ENCODE measurements at places on chromosomes 5 and 9.

DNA sequence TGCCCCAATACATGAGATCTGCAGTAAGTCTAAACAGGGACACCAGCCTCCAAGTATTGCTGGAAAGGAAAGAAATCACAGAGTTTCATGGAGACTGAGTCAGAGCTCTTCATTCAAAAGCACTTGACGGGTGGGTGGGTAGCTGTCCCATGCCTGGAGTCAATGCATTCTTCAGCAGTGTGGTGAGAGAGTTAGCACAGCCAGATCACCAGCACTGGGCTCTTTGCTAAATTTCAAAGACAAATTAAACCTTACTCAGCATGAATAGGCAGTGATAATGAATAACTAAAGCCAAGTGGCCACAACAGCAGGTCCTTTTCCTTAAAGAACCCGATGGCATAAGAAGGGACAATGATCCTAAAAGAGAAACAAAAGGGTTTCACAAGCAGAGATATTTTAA, 192.4 kb downstream of the ACTL7B start:
- no peak for DNase-seq

GRCh38 chr9:112041536-112042243, 133.4 kb downstream of the SUSD1 start:
- no peak for DNase-seq

DNA sequence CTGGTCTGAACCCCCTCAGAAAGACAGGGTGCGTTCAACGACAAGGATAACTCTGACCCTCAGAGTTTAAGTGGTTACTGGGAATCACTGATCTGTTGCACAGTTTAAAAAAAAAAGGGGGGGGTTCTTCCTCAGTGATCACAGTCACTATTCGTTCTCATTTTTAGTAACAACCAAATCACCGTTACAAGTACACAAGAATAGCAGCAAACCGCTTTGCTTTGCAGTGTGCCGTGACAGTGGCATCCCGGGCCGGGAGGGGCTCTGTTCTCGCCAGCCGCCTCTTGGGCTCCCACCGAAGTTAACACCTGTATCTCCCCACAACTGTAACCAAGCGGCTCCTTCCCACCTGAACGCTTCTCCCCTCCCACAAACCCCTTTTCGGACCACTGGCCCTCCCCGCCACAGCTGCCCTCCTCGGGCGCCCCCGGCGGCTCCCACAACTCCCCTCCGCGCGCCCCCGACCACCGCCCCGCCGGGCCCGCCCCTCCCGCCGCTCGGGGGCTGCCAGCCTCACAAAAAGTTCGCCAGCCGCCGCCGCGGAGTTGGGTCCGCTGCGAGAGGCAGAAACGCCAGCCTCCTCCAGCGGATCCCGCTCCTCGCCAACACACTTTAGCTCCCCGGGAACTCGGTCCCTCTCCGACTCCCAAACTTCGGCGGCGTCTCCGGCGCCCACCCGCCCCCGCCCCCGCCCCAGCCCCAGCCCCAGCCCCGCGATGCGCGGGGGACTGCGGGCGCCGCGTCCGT, 1.2 kb downstream of the SSBP2 start:
- peak; percentile 14 for DNase-seq

- no peak for DNase-seq
Measured at GRCh38 chr9:77876091-77876490, 155.5 kb downstream of the GNAQ start.

DNA sequence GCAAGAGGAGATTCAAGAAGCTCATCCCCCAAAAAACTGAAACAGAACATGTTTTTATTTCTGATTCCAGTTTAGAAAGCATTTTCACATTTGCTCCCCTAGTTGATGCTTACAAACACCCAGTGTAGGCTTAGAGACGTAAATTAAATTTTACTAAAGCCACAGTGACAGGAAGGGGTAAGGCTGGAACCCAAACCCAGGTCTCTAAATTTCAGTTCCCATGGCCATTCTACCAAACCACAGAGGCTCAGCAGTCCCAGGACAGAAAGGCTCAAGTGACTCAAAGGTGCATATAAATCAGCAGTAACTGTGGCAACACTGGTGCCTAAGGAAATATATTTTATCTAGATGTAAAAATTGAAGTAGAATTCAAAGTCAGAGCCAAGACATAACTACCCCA, 128.7 kb downstream of the CEP120 start:
- no peak for DNase-seq

DNA sequence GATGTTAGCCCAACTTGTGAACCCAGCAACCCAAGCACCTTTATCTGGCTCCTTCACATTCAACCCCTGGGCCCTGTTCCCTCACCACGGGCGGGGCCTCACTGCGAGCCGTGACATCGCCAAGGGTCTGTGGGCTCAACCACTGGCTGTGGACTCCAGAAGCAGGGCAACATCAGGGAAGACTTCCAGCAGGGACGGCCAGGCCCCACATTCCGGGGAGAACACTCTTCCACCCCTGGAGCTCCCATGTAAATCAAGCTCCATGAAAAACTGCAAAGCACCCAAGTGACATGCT, 175.3 kb downstream of the ERCC6L2 start:
- DNase-seq = no peak

DNA sequence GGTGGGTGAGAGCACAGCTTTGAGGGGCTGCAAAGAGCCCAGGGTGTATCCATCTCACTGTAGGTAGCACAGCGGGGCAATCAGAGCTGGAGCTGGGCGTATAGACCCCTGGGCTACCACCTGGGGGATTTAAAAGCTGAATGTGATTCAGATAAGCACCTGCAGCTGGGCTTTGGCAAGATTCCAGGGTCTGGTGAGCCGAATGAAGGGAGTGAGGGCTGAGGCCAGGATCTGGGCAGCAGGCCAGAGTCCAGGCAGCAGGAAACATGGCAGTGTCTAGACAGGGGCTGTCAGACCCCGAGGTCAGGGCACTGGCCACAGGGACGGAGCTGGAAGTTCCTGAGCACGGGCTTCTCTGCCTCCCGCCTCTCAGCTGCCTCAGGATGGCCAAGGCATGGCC, 8.7 kb downstream of the ASS1 start:
- no peak for DNase-seq
